ENCODE measurements at places on chromosomes 5 and 9. TPM values are rescaled to one million over a fixed set of nuclear protein-coding genes. Genes with fewer than 3 reads are reported as not detected.

DNA sequence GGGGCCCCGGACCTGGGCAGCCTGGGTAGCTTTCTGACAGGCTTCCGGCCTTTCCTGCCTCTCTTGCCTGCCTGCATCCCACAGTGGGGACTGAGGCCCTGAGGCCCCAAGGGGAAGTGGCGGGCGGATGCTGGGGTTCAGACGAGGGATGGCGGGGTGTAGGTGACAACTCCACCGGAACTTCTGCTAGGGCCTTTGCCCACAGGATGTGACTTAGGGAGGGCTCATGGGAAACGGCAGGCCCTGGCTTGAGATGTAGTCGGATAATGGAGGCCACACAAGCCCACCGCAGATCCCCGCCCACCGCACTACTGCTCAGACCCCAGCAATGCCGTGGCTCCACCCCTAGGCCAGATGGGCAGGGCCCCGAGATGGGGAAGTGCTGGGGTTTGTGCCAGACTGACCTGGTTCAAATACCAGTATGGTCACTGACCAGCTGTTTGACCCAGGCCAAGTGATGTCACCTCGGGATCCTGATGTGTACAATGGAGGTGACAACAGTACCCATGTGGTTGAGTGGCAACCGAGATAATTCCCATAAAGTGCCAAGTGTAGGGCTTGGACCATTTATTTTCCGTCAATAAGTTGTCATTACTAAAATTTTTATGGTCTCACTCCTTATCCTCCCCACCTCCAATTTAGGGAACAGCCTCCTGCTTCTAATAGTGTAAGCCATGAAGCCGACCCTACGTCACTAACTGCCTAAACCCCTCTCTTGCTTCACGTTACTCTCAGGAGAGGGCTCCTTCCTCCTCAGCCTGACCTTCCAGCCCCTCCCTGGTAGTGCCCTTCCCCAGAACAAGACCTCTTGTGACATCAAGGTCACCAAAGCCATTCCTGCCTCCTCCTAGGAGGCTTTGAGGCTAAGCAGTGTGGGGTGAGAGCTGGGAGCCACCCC lies 2.5 kb upstream of the CDK9 start:
- DNase-seq = peak; percentile 83

DNA sequence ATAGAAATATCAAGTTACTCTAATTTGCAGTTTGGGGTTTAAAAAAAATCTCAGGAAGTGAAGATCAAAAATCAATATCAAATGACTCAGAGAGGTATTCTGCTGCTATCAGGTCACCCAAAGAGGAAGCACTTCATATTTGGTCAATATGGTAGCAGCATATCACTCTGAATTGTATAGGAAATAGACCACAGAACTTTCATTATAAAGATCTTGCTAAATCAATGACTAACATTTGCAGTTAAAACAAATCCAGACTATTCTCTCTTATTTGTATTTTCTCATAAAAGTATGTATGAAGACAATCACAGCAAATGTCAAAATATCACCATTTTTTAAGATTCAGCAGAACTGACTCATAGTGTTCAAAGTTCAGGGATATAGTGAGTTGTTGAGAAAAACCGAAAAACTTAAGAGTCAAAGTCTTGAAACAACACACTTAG lies 105.8 kb upstream of the PCSK1 start:
- DNase-seq = no peak

DNA sequence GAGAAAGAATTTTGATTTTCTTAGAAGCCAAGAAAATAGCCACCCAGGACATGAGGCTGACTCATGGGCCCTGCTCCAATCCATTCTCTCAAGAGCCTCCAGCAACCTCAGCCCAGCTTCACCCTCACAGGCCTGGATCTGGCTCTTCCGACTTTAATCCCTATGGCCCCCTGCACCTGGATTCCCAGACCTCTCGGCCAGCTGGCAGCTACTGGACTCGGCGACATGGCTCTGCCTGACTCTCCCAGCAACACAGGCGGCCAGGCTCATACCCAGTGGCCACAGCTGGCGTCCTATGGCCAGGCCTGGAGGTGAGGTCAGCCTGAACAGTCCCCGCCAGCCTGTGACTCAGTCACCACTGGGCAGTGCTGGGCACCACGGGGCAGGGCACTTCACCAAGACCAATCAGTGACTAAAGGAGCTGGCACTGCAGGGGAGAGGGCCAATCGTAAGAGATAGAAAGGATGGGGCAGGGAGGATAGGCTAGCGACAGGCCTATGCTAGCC lies 6.2 kb upstream of the PDLIM4 start:
- DNase-seq = peak; percentile 57

DNA sequence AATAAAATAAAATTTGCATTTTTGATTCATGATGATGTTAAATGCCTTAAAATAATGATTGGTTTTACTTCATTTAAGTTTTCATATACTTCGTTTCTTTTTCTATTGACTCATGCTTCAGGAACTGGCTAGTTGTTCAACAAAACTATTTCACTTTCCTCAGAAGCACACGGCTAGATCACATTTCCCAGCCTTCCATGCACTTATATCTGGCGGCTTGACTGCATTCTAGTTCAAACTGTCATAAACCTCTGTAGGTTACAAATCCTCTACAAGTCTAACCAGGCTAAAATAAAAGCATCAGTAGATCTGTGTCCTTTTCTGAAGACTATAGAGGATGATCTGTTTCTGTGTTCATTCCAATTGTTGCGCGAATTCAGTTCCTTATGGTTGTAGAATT lies 46.3 kb upstream of the CNTLN start:
- DNase-seq = no peak

DNA sequence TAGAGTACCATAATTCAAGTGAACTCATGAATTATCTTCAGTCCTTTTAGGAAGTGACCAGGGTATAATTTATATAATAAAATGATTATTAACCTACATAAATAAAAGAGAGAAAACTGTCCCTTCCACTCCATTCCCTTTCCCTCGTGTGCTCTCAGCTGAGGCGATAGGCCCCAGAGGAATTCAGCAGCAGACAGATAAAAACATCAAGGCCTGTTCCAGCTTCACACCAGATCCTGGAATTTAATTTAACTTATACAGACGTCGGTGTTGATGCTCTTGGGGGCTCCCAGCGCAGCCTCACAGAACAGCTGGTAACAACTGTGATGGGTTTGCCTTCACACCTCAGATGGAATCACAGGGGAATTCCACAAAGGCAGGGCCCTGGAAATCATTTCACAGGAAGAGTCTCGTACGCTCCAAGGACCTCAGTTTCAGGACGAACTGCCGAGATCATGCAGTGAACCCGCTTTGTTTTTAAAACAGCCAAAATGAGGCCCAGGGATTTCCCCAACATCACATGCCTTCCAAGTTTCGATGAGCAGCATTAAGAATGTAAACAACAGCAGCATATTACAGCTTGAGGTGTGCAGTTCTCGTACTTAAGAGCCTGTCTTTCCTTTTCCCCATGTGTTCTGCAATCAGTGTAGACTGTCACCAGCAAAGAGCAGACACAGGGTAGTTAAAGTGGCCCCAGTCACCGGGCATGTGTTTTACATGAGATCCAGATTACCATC lies 73.6 kb upstream of the ALDH1B1 start:
- no peak for DNase-seq

- DNase-seq = no peak
Measured at GRCh38 chr9:12851341-12852090, 76.7 kb downstream of the LURAP1L start.

- no peak for DNase-seq
Measured at GRCh38 chr5:146091881-146092280, 13.5 kb downstream of the PLAC8L1 start.

DNA sequence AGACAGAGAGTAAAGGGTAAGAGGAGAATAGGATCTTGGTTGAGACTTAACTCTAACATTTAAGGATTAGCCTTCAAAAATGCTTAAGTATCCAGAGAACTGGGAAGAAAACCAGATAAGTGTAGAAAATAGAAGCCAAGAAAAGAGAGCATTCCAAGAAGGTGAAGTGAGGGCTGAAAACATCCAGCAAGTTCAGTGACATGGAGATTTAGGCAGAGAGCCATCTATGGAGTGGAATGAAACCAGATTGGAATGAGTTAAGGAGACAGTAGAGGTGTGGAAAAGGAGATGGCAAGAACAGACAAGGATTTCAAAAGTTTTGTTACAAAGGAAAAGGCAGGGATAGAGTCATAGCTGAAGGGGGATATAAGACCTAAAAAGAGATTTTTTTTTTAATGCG lies 188.1 kb downstream of the TRPM3 start:
- no peak for DNase-seq

DNA sequence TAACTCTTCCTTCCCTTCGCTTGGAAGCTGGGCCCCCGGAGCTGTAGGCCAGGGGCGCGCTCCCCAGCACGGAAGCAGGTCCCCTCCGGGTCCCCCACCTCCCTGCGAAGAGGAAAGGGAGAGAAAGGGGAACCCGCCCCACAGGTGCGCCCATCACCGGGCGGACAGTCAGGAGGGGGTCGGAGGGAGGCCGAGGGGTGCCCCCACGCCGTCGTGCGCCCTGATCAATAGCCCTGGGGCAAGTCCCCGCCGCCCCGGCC lies 793 bp downstream of the AGPAT2 start:
- no peak for DNase-seq

GRCh38 chr9:83466877-83467276 lies 71.3 kb downstream of the FRMD3 start:
- no peak for DNase-seq

GRCh38 chr5:135214897-135215616 lies 181.0 kb upstream of the PITX1 start:
- DNase-seq = peak; percentile 36

DNA sequence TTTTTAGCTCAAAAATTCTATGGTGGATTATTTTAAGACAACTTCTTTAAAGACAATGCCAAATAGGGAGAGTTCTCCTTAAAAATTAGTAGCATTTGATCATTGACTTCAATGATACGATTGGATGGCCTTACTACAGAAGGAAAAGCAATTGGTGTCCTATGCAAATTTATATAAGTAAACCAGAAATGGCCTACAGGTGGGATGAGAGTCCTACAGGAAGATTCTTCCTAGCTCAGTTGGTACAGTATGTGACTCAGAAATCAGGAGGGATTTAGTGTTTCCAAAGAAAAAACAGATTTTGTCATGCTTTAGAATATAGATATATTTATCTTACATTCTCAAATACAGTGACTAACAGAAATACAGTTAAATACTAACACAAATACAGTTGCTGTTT lies 6.5 kb downstream of the ANKRA2 start:
- no peak for DNase-seq

DNA sequence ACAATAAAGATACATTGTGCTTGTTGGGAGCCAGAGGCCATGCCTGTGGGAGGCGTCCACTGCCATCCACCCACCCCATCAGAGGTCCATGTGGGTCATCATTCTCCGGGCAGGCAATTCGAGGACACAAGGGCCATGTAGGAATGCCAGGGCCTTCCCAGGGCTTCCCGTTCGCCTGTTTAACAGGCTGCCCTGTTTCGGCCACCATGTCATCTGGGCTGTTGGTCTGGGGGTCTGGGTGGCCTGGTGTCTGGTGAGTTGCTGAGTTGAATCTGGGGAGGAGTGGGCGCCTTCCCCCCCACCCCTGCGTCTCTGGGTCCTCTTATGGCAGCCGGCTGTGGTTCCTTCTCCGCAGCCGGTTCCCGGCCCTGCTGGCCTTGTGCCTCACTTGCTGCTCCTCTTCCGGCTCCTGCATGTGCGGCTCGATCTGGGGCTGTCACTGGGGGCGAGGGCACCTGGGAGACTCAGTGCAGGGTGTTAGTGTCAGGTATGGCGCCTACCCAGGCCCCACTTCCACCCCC lies 117.4 kb downstream of the WNK2 start:
- peak; percentile 58 for DNase-seq

DNA sequence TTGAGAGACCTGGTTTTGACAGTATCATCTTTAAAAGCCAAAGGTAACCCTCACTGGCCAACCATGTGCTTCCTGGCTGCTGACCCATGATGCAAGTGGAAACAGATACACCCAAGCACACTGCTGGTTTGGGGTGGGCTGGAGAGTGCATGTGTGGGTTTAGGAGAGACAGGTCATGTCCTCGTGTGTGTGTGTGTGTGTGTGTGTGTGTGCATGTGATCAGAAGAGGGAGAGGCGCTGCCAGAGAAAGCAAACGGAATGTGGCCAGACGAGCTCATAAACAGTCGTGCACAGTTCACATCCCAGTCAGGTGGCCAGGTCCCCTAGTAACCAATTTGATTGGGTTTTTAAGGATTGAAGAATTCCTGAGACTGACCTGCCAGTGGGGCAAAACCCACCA lies 112.8 kb upstream of the ICE1 start:
- no peak for DNase-seq

- DNase-seq = no peak
Measured at GRCh38 chr9:128523199-128523925, 18.8 kb downstream of the GLE1 start.

GRCh38 chr5:179919487-179920060 lies 11.9 kb upstream of the TBC1D9B start:
- DNase-seq = no peak

- no peak for DNase-seq
Measured at GRCh38 chr5:85484982-85485574, 1100.4 kb upstream of the EDIL3 start.

DNA sequence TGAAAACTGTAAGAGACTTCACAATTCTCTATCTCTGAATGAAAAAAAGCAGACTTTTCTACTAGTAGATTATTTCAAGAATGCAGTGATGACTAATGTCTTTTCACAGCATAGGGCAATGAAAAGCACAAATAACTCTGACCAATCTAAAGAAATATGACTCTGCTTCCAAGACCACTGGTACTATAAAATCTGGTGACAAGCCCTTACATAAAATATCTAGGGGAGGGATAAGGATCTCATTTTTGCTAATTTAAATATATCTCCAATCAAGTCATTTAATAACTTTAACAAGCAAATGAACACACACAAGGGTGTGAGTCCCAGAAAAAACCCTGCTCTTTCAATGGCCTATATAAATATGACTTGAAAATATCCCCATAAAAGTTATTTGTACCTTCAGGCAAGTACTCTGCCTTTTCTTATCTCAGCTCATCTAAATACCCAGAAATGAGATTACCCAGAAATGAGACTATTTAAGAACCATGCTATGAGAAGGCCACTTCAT lies 105.2 kb downstream of the GNAQ start:
- DNase-seq = no peak

GRCh38 chr9:100426530-100427365 lies at the start of gene MSANTD3:
TSS of gene MSANTD3 (plus strand) at chr9:100427143. CDS start at chr9:100441939, 14,796 bp downstream.
- DNase-seq = peak; percentile 86

GRCh38 chr9:111961575-111961974 lies 65.0 kb downstream of the UGCG start:
- DNase-seq = no peak

- DNase-seq = no peak
Measured at GRCh38 chr5:100520348-100520747, 14.8 kb upstream of the FAM174A start.

DNA sequence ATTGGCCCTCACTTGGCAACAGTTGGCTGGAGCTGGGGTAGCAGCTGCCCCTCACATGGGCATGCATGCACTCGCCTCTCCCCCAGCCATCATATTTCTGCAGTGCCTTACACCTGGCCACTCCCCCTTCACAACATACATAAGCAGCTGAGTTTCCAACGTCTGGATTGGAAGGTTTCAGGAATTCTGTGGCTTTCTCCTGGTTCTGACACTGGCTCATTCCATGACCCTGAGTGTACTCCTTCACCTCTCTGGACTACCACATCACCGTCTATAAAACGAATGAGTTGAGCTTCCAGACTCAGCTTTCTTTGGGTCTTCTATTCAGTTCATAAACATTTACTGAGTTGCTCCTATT lies 84.3 kb downstream of the GALNT10 start:
- DNase-seq = no peak

The SV2C gene
- total RNA-seq = 0.32 TPM

The GFI1B gene
- total RNA-seq = 0.52 TPM

The PKD2L2 gene
- not detected for total RNA-seq

The PDZD2 gene
- total RNA-seq = 70.9 TPM

The PTPRD gene
- total RNA-seq = 30.8 TPM

The TLX3 gene
- total RNA-seq = not detected

The STK32A gene
- 10.2 TPM for total RNA-seq

The TAF11L5 gene
- not detected for total RNA-seq

The CCNO gene
- total RNA-seq = not detected

The NELFB gene
- total RNA-seq = 47.2 TPM

The RBM27 gene
- 17.7 TPM for total RNA-seq
